ENCODE measurements at places on chromosomes 12 and 14. TPM values are rescaled to one million over a fixed set of nuclear protein-coding genes. Genes with fewer than 3 reads are reported as not detected.

Gene SLC22A17
- total RNA-seq = not detected

Gene EIF5
- 310 TPM for total RNA-seq

Gene MYO1H
- not detected for total RNA-seq

Gene PTPN6
- 92.7 TPM for total RNA-seq

Gene SDR9C7
- not detected for total RNA-seq

Gene LRIG3
- 8.8 TPM for total RNA-seq

Gene MYH6
- not detected for total RNA-seq

Gene AHNAK2
- 30.8 TPM for total RNA-seq

Gene DHH
- total RNA-seq = 0.28 TPM

Gene LUM
- total RNA-seq = not detected

Gene PPP1CC
- total RNA-seq = 170 TPM

All from PC-9 (cell line).